ENCODE measurements at places on chromosomes 2 and 18.

DNA sequence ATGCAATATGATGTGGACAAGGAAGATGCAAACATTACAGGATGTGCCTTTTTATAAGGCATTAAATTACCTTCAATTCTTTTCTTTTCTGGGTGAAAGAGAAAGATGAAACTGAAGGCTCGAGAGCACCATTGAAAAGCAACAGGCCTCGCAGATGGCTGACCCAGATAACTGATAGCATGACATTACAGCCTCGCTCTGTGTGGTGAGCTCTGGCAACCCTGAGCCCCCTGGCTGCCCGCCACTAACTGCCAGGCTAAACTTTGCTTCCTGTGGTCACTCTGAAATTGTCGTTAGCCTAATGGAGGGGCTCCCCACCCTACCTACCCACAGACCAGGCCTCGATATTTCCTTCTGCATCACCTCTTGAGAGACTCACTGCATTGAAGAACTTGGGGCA is 516.8 kb upstream of the FANCL start:
- DNase-seq, result no peak

- no peak for DNase-seq
Observed at GRCh38 chr2:65368468-65368867, 63.9 kb downstream of the SPRED2 start.

DNA sequence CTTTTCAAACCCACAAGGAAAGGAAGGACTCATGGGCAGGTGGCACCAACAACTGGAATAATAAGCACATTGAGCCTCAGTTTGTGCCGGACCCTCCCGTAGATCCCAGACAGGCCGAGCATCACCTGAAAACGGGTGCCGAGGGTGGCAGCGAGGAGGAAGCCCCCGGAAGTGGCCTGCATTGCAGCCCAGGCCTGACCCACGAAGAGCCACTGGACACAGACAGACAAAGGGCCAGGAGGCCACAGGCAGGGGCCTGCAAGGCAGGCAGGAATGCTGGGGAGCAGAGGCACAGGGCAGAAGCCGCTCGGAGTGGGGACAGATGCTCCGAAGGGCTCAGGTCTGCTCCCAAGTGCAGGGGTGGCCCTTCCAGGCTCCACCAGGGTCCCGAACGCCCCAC is 31.7 kb downstream of the MTERF4 start:
- no peak for DNase-seq

- DNase-seq, result peak; percentile 61
Observed at GRCh38 chr2:234964631-234965461, 13.0 kb downstream of the SH3BP4 start.

- DNase-seq, result no peak
Observed at GRCh38 chr18:42445359-42445758, 490.3 kb downstream of the PIK3C3 start.

- peak; percentile 87 for DNase-seq
Observed at GRCh38 chr2:42010743-42011298, 37.0 kb upstream of the PKDCC start.

GRCh38 chr18:9741406-9741792 is 33.3 kb downstream of the RAB31 start:
- DNase-seq, result no peak

- no peak for DNase-seq
Observed at GRCh38 chr2:237964194-237964577, 2.6 kb upstream of the UBE2F start.

DNA sequence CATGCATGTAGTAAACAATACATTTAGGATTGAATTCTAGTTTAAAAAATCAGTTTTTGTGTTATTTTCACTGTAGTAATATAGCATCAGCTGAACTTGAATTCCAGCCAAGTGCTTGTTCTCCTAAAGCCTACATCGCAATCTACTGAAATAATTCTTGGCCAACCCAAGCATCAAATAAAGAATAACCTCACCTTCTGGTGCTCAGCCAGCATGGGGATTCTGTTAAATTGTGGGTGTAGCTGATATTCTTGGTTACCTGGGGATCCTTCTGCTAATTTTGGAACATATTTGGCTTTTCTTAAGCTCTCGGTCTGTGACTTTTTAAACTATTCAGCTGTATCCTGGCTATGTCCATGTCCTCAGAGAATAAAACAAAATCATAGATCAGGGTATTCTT is 248.8 kb downstream of the NRXN1 start:
- DNase-seq, result no peak

GRCh38 chr2:16149349-16150243 is 209.2 kb downstream of the MYCN start:
- DNase-seq, result no peak

GRCh38 chr2:143347901-143348414 is 218.7 kb downstream of the ARHGAP15 start:
- no peak for DNase-seq

DNA sequence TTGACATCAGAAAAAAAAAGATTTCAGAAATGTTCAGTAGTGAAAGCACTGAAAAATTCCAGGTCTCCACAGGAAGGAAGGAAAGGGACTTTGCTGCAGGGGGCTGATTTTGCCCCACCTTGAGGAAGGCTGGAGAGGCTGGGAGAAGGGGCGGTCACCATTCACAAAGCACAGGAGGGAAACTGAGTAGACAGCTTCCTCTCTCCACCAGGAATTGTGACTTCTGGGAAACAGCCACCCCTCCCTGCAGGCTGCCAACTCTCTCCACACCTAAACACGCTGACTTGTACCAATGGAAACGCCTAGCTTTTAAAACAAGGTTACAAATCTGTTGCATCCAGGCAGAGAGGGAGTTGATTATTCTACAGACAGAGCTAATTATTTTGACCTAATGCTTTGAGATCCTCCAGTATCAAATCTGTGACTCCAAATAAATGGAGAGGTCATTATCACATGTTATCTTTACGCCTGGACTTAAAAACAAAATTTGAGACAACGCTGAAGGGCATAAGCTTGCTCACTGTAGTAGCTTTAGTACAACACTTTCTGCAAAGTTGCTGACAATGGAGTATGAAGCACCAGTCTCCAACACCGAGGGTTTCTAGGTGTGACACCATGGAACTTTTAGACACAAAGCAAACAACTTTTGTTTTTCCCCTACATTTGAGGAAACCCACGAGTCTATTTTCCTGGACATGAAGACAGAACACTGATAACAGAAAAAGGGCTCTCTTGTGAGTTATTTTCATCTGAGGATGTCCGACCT is 42.7 kb downstream of the EPHA4 start:
- DNase-seq, result no peak

DNA sequence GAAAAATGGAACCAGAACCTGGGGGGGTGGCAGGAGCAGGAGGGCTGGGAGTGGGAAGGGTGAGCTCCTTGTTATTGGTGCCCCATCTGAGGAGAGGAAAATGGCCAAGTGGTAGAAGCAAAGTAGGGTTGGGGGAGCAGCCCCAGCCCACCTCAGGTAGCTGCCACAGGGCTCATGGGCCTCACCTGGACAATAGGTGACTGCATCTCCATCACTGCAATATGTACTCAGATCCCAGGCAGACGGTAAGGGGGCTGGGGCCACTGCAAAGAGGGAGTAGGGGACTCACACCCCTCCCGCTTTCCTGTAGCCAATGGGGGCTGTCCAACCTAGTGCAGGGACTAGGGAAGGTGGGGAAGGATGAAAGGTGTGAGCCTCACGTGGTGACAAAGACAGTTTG is 4.2 kb downstream of the C2orf81 start:
- DNase-seq, result no peak

- DNase-seq, result no peak
Observed at GRCh38 chr2:196606516-196606915, 33.0 kb upstream of the CCDC150 start.

DNA sequence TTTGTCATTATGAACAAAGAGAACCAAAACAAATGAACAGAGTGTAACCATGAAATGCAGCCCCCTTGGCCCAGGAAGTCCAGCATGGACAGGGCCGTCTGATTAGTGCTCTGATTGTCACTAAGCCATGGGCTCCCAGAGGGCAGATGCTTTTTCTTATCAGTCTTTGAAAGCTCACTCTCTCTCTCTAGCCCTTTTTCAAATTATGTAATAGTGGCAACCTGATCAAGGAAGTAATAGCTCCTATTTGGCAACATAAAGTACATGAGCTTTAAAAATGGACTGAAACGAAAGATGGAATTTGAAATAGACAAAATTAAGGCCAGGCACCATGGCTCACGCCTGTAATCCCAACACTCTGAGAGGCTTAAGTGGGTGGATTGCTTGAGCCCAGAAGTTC is 32.4 kb upstream of the EPG5 start:
- no peak for DNase-seq

DNA sequence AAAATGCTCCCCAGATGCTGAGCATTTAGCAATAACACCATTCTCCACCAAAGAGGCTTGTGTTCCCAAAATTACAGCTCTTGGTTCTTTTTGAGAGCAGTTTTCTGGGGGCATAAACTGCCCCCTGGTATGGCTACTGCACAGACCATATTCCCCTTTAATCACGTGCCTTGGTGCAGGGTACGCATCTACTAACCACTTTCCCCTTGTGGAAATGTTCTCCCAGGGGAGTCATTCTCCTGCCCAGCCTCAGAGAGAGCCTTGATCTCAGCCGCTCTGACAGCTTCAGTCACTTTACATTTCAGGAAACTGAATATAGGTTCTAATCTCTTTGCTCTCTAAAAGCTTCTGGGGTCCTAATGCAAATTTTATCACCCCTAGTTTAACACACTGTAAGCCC is 44.7 kb upstream of the EML6 start:
- DNase-seq, result no peak

DNA sequence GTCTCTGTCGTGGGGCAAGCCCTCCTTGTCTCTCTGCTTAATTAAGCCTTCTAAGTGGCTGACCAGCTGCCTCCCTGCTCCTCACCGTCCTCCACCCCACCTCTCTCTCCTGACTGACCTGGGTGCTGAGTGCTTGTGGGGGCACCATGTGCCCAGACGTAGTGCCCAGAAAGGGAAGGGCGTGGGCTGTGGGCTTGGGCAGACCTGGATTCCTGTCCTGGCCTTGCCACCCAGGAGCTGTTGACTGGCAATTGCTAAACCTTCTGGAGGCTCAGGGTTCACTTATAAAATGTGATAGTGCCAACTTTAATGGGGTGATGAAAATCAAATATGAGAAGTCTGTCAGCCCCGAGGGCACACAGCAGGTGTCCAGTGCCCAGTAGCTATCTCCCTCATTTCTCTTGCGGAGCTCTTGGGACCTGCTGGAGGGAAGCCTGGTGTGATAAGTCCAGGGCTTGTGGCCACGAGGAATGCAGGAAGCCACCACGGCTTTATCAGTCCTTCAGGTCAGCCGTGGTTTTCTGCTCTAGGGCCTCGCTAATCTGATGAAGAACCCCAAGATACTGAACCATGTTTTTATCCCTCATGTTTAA is 22.0 kb upstream of the INHBB start:
- DNase-seq, result no peak

GRCh38 chr2:241762933-241763369 is 13.7 kb upstream of the GAL3ST2 start:
- no peak for DNase-seq

DNA sequence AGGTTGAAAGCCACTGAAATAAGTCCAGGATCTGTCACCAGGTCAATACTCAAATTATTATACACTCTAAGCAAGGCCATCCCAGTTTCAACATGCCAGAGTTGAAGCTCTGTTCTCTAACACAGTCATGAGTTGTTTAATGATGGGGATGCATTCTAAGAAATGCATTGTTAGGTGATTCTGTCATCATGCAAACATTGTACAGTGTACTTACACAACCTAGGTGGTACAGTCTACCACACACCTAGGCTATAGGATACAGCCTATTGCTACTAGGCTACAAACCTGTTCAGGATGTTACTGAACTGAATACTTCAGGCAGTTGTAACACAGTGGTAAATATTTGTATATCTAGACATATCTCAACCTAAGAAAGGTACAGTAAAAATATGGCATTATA is 162.2 kb downstream of the BAZ2B start:
- peak; percentile 15 for DNase-seq

DNA sequence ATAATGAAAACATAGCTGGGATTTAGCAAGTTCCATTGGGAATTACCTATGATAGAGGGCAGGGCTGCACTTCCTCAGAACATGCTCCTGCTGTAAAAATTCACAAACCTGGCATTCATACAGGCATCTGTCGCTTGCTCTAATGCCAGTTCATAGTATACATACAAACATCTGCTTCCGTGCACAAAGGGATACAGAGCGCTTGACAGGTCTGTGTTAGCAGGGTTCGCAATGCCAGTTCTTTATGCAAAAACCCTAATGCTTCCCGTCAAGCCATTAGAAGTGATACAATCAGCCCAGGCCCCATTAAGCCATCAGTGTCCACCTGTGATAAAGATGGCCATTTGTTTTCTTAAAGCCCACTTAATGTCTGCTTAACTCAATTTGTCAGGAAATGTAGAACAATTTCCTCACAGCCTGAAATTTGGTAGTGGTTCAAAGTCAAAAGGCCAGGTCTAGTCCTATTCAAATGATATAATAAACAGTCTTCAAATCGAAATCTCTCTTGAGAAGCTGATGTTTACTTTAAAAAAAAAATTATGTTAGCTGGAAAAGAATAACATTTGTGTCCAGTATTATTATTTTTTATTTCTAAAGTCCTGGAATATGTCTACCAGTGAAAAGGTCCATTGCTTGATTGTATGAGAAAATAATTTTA is 556.3 kb downstream of the ARHGAP15 start:
- DNase-seq, result no peak

GRCh38 chr2:68742626-68743415 is 8.2 kb downstream of the ARHGAP25 start:
- DNase-seq, result no peak

DNA sequence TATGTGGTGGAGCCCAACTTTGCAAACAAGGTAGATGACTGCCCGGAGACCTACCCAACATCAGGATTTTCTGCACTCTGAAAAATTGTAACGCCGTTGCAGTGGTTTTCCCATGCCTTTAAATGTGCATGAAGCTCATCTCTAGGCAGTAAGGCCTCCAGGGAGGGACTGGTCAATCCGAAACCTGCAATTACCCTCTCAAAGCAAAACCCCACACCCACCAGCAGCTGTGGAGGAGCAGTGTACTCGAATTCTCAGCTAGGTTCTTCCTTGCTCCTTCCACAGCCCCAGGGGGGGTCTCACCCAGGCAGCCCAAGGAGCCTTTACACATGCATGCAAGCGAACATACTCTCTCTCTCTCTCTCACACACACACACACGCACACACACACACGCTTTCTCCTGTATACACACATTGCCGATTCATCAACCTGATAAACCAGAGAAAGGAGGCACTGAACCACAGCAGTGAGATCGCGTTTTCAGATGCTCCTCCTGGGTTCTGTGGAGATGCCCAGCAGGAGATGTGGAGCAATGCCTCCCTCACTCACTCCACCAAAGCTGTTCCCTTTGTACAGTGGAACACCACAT is 109.2 kb downstream of the VIT start:
- no peak for DNase-seq

DNA sequence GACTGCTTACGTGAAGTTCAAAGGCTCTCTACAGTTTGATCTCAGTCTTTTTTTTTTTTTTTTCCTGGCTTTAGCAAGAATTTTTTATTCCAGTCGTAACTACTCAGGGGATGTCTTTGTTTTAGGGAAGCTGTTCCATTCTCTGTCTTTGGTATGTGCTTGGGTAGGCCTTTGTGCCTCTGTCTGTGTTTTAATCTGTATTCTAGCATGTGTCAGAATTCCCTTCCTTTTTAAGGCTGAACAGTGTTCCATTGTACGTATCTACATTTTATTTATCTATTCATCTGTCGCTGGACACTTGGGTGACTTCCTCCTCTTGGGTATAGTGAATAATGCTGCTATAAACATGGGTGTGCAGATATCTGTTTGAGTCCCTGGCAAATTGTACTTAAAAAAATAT is 42.6 kb downstream of the MYO1B start:
- no peak for DNase-seq

- DNase-seq, result no peak
Observed at GRCh38 chr18:26956863-26957262, 91.4 kb upstream of the AQP4 start.
